ENCODE measurements at places on chromosomes 16 and 17. TPM values are rescaled to one million over a fixed set of nuclear protein-coding genes. Genes with fewer than 3 reads are reported as not detected.
A peak's percentile ranks its signal among the peaks of the same experiment; 100 is the strongest.

DNA sequence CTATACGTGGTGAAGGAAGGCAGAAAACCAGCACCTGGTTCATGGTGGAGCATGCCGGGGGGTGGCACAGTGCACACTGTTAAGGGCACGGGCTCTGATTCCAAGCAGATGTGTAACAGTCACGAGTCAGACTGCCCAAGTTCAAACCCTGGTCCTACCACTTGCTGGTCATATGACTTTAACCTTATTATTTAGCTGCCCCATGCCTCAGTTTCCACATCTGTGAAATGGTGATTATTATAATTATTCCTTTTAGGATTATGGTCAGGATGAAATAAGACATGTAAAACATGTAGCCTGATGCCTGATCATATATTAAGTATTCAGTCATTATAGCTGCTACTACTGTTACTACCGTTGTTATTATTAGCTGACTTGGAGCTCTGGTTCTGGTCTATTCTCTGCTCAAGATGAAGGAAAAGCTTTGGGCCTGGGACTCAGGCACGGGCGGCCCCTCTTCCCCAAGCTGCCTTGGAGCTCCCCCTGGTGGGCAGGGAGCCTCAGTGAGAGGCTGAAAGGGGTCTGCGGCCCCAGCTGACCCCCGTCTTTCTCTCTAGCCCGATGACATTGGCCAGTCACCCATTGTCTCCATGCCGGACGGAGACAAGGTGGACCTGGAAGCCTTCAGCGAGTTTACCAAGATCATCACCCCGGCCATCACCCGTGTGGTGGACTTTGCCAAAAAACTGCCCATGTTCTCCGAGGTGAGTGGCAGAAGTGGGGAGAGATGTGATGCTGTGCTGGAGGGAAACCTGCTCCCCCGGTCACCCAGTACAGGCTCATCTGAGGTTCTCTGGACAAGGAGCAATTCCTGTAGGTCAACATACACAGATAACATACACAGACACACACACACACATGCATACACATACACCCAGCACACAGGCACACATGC, 14.0 kb downstream of the NR1D1 start:
- no peak overlapping the region for H3K4me3 ChIP-seq
- peak; percentile 61 for DNase-seq
- no peak overlapping the region for H3K27ac ChIP-seq
- peaks cover 34% of the 10 kb centered on the region for H3K36me3 ChIP-seq

Gene VAC14
- 47.9 TPM for total RNA-seq

DNA sequence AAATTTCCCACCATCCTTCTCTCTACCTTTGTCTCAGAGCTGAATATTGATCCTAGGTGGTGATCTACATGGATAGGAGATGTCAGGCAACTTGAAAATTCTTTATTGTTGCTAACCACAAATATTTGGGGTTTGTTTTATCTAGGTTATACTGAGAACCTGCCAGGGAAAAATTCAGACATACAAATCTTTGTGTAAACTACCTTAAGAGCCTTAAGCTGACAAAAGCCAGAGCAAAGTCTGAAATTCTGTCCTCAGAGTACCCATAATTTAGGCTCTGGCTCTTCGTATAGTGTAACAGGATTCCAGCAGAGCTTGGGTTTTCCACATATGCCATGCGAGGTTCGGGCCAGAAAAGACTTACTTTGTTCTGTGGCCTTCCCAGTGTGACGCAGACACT, 406.7 kb upstream of the MAF start:
- peak overlapping the region; percentile 52 for H3K27ac ChIP-seq
- H3K36me3 ChIP-seq, result no peaks in the 10 kb centered on the region
- peaks cover 8% of the 10 kb centered on the region for H3K4me1 ChIP-seq
- H3K4me3 ChIP-seq, result no peak overlapping the region

Gene NPIPB6
- total RNA-seq, result 1.6 TPM

DNA sequence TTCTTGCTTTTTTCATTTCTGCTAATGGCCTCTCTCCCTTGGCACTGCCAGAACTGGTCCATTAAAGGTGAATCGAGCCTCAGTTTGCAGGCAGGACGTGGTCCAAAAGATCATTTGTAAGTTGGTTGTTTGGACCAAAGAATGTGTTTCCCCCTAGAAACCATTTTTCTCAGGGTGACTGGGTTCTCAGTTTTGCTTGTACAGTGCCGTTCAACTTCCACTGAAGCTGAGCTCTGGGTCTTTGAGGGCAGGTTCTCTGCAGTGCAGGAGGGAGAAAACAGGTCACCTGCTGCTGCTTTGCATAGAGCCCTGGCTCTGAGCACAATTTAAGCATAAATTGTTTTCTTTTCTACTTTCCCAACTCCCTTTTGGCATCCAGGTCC, 9.0 kb upstream of the AMZ2 start:
- no peaks in the 10 kb centered on the region for H3K4me1 ChIP-seq
- H3K27me3 ChIP-seq, result no peaks in the 10 kb centered on the region
- DNase-seq, result no peak
- H3K4me3 ChIP-seq, result no peak overlapping the region

- H3K27ac ChIP-seq, result no peak overlapping the region
- H3K4me3 ChIP-seq, result no peak overlapping the region
- no peak for DNase-seq
- H3K27me3 ChIP-seq, result no peaks in the 10 kb centered on the region
- H3K36me3 ChIP-seq, result peaks cover 20% of the 10 kb centered on the region
- no peaks in the 10 kb centered on the region for H3K4me1 ChIP-seq
Measured at GRCh38 chr17:19800571-19800970, 52.5 kb upstream of the ALDH3A1 start.

Gene STXBP4
- total RNA-seq, result 10.2 TPM
